ENCODE measurements at places on chromosomes 7 and 10. TPM values are rescaled to one million over a fixed set of nuclear protein-coding genes. Genes with fewer than 3 reads are reported as not detected.

Gene EPHA1
- total RNA-seq: not detected

GRCh38 chr10:33612116-33612515 is 277.6 kb upstream of the NRP1 start:
- no peak overlapping the region for H3K27ac ChIP-seq
- no peaks in the 10 kb centered on the region for H3K4me1 ChIP-seq
- H3K36me3 ChIP-seq: no peaks in the 10 kb centered on the region
- H3K4me3 ChIP-seq: no peak overlapping the region

GRCh38 chr10:112294169-112294568 is 11.0 kb downstream of the TECTB start:
- H3K4me1 ChIP-seq: no peaks in the 10 kb centered on the region
- H3K27me3 ChIP-seq: peaks cover 6% of the 10 kb centered on the region
- DNase-seq: no peak
- no peaks in the 10 kb centered on the region for H3K36me3 ChIP-seq

GRCh38 chr7:139772873-139773272 is 4.9 kb downstream of the HIPK2 start:
- no peaks in the 10 kb centered on the region for H3K27me3 ChIP-seq
- peaks cover 69% of the 10 kb centered on the region for H3K4me1 ChIP-seq
- H3K36me3 ChIP-seq: peaks cover 11% of the 10 kb centered on the region
- H3K4me3 ChIP-seq: no peak overlapping the region
- H3K27ac ChIP-seq: peak overlapping the region; percentile 19

GRCh38 chr10:121928528-121928884 is 675 bp upstream of the ATE1 start:
- H3K36me3 ChIP-seq: no peaks in the 10 kb centered on the region
- peak overlapping the region; percentile 94 for H3K4me3 ChIP-seq
- no peaks in the 10 kb centered on the region for H3K27me3 ChIP-seq
- no peak for DNase-seq
- H3K4me1 ChIP-seq: peaks cover 19% of the 10 kb centered on the region
- H3K27ac ChIP-seq: peak overlapping the region; percentile 91

GRCh38 chr7:33307205-33307604 is 177.8 kb downstream of the BBS9 start:
- no peak overlapping the region for H3K27ac ChIP-seq
- H3K36me3 ChIP-seq: peaks cover 18% of the 10 kb centered on the region
- no peaks in the 10 kb centered on the region for H3K4me1 ChIP-seq
- no peak overlapping the region for H3K4me3 ChIP-seq
- DNase-seq: no peak

DNA sequence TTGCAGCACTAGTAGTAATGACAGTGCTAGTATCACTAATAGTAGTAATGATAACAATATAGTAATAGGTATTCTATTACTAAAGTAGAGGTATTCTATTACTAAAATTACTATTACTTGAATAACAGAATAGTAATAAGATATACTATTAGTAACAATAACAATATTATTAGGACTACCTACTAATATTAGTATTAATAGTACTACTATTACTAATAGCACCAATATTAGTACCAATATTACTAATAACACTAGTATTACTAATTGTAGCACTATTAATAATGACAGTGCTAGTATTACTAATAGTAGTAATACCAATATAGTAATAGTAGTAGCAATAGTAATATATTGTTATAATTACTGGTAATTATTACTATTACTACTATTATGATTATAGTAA is 24.1 kb downstream of the A1CF start:
- H3K4me3 ChIP-seq: no peak overlapping the region
- no peaks in the 10 kb centered on the region for H3K4me1 ChIP-seq
- H3K27ac ChIP-seq: no peak overlapping the region
- DNase-seq: no peak
- H3K36me3 ChIP-seq: no peaks in the 10 kb centered on the region

DNA sequence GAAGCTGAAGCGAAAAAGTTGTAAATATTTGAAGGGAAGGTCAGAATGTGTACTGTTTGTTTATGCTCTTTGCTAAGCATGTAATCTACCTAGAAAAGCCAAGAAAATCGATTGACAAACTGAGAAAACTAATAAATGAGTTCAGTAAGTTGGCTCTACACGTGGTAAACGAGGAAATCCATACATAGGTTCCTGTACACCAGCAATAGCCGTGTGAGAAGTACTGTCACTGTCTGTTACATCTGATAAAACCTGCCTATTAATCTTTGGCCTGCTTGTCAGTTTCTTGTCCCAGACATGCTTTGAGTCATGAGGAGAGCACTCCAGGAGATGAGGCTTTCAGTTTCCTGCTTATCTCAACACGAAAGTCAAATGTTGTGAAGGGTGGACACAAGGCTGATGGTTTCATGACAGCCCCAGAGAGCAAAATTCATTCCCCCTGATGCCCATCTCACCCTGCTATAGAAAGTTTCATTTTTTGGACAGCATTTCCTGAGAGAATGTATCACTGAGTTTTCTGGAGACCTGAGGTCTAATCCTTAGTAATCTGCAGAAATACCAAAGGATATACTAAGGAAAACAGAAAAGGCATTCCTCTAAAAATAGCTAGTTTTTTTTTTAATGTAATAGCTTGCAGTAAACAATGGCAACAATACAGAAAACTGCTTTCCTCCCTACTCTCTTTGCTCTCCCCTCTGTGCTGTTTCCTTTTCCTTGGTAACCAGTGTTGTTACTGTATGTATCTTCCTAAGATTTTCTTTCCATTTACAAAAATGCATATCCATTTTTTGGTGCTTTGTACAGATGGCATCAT is 18.8 kb downstream of the BMPR1A start:
- no peak overlapping the region for H3K4me3 ChIP-seq
- H3K27ac ChIP-seq: no peak overlapping the region
- no peaks in the 10 kb centered on the region for H3K36me3 ChIP-seq
- no peak for DNase-seq

Gene KLF14
- 0.10 TPM for total RNA-seq

Gene TRPV5
- total RNA-seq: 0.17 TPM
